ENCODE measurements at places on chromosomes 2 and 18. TPM values are rescaled to one million over a fixed set of nuclear protein-coding genes. Genes with fewer than 3 reads are reported as not detected.

The EN1 gene
- 0.63 TPM for total RNA-seq

The CDKL4 gene
- 0.90 TPM for total RNA-seq

The PHOSPHO2 gene
- total RNA-seq: 5.2 TPM

The CELF4 gene
- total RNA-seq: not detected

The RBKS gene
- 1.4 TPM for total RNA-seq

The RND3 gene
- total RNA-seq: 321 TPM

The DYSF gene
- total RNA-seq: 1.2 TPM

The SLC11A1 gene
- total RNA-seq: 0.09 TPM

The MALL gene
- 442 TPM for total RNA-seq

The NPHP1 gene
- 11.9 TPM for total RNA-seq

The ITM2C gene
- 26.5 TPM for total RNA-seq

The IL1F10 gene
- total RNA-seq: not detected

The DPP4 gene
- total RNA-seq: 203 TPM

The PGAP1 gene
- total RNA-seq: 14.7 TPM

The TBR1 gene
- not detected for total RNA-seq

The ACMSD gene
- not detected for total RNA-seq

The NYAP2 gene
- total RNA-seq: not detected

The DUSP2 gene
- total RNA-seq: 1.4 TPM

The TMEM178A gene
- total RNA-seq: 0.36 TPM

The SCG2 gene
- 3.4 TPM for total RNA-seq

The CNNM4 gene
- 3.8 TPM for total RNA-seq

The AQP12A gene
- total RNA-seq: not detected
